ENCODE measurements at places on chromosomes 7 and 10.

DNA sequence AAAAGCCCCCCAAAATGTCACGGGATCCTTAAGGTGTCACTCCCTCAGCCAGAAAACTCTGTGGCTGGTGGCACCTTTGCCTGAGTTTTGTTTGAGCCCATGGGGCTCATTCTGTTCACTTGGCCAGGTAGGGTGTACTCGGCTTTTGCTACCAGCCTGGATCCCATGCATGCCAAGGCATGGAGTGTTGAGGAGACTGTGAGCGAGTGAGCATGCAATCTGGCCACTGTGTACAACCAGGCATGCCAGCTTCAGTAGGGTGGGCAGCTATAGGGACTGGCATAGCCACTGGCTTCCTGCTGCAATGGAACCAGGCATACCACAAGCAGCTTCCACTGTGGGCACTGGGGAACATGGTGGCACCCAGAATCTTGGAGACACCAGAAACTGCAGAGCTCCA lies 436.0 kb upstream of the GRM3 start:
- no peak for DNase-seq

GRCh38 chr10:113267619-113268562 lies 285.0 kb upstream of the HABP2 start:
- DNase-seq, result no peak

DNA sequence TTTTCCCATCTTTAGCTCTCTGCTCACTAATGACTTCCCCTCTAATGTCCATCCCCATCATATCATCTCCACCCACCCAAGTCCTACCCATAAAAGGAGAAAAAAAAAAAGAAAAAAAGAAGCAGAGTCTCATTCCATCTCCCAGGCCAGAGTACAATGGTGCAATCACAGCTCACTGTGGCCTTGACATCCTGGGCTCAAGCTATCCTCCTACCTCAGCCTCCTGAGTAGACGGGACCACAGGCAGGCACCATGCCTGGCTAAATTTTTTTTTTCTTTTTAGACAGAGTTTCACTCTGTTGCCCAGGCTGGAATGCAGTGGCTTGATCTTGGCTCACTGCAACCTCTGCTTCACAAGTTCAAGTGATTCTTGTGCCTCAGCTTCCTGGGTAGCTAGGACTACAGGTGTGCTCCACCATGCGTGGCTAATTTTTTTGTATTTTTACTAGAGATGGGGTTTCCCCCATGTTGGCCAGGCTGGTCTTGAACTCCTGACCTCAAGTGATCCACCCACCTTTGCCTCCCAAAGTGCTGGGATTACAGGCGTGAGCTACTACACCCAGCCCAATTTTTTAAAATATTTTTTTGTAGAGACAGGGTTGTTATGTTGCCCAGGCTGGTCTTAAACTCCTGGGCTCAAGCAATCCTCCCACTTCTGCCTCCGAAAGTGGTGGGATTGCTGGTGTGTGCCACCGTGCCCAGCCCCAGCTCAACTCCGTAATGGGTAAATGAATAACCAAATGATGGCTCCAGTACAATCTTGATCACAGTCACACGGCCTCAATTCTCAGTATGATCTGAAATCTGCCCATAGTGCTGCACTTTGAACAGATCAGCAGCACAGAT lies 24.6 kb upstream of the SGMS1 start:
- DNase-seq, result no peak

- no peak for DNase-seq
Measured at GRCh38 chr10:86535132-86535882, 13.7 kb upstream of the WAPL start.

- no peak for DNase-seq
Measured at GRCh38 chr10:68253346-68253745, 21.4 kb upstream of the ATOH7 start.

- DNase-seq, result no peak
Measured at GRCh38 chr10:131650169-131650705, 250.6 kb upstream of the PPP2R2D start.
